ENCODE measurements at places on chromosomes 4 and X.
A peak's percentile ranks its signal among the peaks of the same experiment; 100 is the strongest.

GRCh38 chrX:31459361-31459760 lies 387.5 kb upstream of the FTHL17 start:
- DNase-seq, result no peak

DNA sequence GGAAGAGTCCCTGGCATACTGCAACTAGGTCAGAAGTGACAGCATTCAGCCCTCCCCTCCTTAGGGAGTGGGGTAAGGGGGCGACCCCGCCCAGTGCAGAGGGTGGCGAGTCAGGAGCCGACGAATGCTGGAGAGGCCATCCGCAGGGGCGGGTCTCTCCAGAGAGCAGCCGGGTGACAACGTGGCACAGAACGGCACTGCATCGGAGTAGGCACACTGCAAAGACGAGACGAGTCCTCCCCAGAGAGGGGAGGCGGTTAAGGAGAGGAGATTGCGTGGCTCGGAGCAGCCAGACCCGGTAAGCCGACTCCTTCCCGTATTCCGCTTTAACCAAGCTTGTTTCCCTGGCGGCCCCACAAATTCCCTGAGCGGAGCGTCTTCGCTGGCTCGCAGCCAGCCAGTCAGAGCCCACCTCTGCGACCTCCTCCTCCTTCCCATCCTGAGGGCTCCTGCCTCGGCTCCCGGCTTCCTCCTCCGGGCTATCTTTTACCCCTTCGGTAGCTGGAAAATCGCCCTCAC lies 54.9 kb downstream of the LINC00632 start:
- DNase-seq, result peak; percentile 68

DNA sequence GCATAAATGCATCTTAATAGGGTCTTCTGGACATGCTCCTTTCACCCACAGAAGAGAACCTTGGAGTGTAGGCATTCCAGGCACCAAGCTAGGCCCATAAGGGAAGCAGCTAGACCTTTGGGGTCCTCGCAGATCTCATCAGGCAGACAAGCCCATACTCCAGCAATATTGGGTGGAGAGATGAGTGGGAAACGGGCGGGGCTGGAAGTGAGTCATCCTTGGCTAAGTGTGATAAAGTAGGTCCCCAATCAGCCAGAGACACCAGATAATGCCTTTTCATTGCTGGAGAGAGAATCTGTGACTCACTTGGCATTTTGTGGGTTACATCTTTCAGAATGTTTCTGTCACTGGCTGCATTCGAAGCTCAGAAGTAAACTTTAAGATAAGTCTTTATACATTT lies 133.3 kb upstream of the MBNL3 start:
- peak; percentile 6 for DNase-seq

- peak; percentile 25 for DNase-seq
Observed at GRCh38 chrX:103817502-103817901, 14.6 kb downstream of the RAB9B start.

DNA sequence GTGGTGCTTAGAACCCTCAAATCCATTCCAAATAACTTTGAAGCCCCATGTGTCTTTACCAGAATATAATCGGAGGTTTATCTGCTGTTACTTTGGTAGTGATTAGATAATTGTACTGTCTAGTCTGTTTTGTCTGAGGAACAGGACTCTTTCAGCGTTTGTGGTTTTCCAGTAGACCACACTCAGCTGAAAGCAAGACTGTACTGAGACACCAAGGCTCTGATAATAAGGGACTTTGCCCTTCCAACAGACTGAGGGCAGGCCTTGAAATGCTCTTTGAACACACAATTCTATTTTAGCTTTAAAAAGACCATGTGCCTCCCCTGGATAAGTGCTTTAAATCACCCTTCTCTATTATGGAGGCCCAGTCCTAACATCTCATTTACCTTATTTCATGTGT lies 76.1 kb downstream of the KLHL8 start:
- DNase-seq, result no peak

GRCh38 chrX:106208154-106208553 lies 40.0 kb downstream of the PWWP3B start:
- no peak for DNase-seq

- DNase-seq, result no peak
Observed at GRCh38 chrX:116749943-116750342, 287.2 kb upstream of the CT83 start.

- DNase-seq, result no peak
Observed at GRCh38 chr4:184099000-184099399, 118.7 kb downstream of the ENPP6 start.

DNA sequence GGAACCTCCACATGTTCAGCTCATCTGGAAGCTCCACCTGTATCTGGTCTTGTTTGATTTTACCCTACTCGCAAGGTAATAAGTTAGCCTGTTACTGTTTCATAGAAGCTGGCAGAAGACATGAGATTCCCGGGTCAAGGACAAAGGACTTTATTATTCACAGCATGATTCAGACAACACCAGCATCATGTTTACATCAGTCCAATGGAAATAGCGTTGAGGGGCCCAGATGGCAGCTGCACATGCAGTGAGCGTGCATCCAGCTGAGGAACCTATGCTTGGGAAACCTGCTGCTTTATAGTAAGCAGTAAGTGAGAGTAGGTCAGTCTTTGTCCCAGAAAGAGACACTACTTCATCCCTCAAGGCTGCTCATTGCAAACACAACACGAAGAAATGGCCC lies 19.8 kb downstream of the TSPAN5 start:
- DNase-seq, result no peak

DNA sequence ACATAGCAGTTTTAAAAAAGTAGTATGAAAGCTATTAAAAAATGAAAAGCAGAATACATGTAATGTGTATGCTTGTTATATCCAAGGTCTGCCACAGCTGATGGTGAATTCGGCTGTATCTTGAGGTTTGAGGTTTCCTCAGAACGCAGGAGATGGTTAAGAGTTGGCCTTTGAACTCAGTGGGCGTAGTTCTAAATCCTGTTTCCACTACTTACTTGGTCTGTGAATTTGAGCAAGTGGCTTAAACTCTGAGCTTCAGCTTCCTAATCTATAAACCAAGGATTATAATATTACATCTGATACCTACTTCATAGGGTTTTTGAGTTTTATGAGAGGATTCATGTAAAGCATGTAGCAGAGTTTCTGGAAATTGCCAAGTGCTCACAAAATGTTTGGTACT lies 125.2 kb downstream of the STIM2 start:
- DNase-seq, result no peak

DNA sequence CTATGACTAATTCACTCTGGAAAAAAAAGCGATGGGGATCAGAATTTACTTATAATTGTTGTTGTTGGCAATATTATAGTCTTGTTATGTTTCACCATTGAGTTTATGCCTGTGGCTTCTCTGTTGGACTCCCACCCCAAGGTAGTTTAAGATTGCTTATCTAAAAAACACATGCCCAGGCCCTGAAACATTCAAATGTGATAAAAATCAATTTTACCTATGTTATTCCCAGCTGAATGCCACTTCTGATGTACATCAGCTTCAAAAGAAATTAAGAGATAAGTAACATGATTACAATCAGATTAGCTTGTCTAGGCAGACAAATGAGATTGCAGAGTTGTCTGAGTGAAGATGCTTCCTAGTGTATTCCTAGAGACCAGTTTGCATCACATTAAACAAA lies 484.7 kb downstream of the PCDH7 start:
- no peak for DNase-seq

- DNase-seq, result no peak
Observed at GRCh38 chrX:46713672-46714490, 45.0 kb downstream of the SLC9A7 start.

GRCh38 chr4:186132577-186133242 lies 28.2 kb downstream of the FAM149A start:
- no peak for DNase-seq

DNA sequence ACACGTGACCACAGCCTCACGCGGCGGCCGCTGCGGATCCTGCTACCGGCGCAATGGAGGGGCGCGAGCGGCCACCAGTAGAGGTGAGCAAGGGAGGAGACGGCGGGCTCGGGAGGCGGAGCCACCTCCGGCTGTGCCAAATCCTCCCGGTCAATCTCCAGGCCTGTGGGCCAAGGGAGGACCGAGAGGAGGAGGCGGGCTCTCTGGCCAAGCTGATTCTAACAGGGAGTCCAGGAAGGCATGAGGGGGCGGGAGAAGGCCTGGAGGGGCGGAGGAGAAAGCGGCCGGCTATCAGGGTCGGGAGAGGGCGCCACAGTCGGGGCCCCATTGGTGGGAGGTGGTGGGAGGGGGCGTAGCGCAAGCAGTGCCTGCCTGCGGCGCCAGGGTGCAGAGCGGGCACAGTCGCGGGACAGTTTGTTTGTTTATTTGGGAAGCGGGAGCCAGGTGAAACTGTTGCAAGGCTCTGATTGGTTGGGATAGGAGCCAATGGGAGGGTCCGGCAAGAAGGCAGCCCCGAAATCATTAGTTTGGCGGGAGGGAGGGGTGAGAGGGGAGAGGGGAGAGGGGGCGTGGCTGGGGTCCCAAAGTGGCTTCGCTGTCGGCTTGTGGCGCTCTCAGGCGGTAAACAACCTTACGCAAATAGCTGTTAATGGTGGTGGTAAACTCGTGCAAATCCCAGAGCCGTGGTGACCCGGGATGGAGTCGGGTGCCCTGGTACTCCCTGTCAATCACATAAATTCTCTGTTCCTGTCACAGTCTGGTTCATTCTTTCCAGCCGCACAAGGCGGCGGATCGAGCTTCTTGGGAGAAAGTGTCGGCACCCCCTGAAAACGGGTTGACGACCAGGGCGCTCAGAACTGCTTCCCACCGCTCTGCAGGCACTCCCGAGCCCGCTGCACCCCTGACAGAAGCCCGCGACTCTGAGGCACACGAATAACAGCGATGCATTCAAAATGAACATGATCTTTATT lies at the start of gene IRS4:
Gene IRS4, minus strand, starts transcription at position 55 of the 971 bp plus-strand sequence.
- DNase-seq, result peak; percentile 36

GRCh38 chrX:107577933-107578332 lies 50.4 kb upstream of the PRPS1 start:
- no peak for DNase-seq

DNA sequence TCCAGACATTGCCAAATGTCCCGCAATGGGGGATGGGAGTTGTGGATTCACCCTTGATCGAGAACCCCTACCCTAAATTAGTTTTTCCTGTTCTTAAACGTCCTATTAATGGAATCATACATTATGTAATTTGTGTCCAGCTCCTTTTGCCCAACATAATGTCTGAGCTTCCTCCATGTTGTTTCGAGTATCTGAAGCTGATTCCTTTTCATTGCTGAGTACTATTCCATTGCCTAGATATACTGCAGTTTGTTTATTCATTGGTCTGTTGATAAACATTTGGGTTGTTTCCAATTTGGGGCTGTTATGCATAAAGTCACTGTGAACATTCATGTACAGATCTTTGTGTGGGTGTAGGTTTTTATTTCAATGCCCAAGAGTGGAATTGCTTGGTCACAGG lies 251.3 kb downstream of the BCOR start:
- DNase-seq, result no peak

DNA sequence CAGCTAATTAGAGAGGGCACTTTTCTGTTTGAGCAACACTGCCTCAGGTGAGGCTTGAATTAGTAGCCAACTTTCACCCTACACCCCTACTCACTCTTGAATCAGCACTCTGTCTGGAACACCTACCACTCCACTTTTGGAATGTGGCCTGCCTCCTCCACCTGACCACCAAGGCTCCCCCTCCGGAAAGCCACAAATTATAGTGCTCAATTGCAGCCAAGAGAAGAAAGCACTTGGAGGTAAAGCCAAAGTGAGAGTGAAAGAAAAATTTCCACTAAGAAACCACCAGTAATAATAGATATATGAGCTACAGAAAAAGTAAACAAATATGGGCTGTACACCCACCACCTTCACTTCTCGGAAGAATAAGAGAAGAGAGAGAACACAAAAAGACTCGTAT lies 41.1 kb downstream of the PPP3CA start:
- DNase-seq, result no peak

DNA sequence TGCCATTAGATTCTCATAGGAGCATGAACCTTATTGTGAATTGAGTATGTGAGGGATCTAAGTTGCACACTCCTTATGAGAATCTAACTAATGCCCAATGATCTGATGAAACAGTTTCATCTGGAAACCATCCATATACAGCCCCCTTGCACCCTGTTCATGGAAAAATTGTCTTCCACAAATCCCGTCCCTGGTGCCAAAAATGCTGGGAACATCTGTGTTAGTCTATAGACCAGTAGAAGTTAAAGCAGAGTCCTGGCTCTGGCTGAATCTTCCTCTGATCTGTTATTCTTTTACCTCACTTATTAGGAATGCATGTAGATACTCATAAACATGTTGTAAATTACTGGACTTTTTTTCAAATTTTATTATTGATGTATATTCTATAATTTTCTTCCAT lies 29.2 kb downstream of the SULT1B1 start:
- no peak for DNase-seq

DNA sequence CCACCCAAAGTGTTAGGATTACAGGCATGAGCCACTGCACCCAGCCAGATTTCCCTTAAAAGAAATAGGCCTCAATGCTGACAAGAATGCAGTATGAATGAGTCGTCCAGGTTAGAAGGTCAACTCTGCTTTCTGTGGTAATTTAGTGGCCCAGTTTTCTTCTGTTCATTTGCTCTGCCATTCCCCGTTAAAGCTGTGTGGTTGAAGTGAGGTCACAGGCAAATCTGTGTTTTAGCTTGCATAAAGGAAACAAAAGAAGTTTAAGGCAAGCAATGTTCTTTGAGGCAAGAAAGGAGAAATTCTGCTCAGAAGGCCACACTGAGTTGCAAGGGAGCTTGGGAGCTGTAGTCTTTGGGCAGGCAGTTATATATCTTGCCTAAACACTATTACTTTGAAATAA lies 176.8 kb downstream of the LARP7 start:
- no peak for DNase-seq

DNA sequence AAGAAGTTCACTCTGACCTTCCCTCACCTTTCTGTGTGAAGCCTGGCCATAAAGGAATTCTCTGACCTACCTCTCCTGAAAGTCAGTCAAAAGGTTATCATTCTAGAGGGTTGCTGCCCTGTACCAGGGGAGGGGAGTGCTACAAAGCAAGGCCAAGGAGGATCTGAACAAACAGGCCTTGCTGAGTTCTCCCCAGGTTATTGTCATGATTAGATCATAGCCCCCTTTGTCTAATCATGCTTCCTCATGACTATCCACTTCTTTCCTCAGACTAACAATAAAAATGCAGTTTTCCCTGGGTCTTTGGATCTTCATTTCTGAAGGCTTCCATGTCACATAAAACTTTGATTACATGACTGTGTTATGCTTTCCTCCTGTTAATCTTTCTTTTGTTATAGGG lies 472.0 kb downstream of the IQCM start:
- no peak for DNase-seq

- no peak for DNase-seq
Observed at GRCh38 chrX:99913611-99914010, 496.5 kb downstream of the PCDH19 start.

- DNase-seq, result peak; percentile 81
Observed at GRCh38 chr4:154982187-154983047, 201.3 kb downstream of the RBM46 start.

- DNase-seq, result peak; percentile 46
Observed at GRCh38 chrX:54891573-54891972, 29.1 kb upstream of the TRO start.

DNA sequence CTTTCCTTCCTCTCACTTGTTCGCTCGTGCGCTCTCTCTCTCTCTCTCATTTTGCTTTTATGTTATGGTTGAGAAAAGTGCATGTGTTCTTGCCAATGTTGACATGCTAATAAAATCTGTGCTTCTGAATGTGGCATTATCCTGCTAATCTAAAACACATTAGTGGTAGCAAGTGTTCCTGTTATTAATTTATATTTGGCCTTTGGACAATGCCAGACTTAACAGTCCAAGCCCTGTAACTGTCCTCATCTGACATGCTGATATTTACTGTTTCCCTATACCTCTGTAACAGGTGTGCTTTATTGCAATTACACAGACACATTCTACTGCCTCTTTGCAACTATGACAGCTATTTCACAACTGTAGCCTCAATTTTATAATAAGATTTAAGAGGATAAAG lies 2.7 kb downstream of the PPARGC1A start:
- no peak for DNase-seq
